Vagina (tissue), 2 donors: ENCODE measurements at places on chromosomes 2 and 18. TPM values are rescaled to one million over a fixed set of nuclear protein-coding genes. Genes with fewer than 3 reads are reported as not detected.

GRCh38 chr2:62415518-62415917, 90.5 kb downstream of the TMEM17 start:
- no peak for DNase-seq

GRCh38 chr18:79046522-79046921, 22.7 kb upstream of the ATP9B start:
- no peak for DNase-seq

- DNase-seq: no peak
Measured at GRCh38 chr18:74251297-74252038, 40.3 kb downstream of the CYB5A start.

DNA sequence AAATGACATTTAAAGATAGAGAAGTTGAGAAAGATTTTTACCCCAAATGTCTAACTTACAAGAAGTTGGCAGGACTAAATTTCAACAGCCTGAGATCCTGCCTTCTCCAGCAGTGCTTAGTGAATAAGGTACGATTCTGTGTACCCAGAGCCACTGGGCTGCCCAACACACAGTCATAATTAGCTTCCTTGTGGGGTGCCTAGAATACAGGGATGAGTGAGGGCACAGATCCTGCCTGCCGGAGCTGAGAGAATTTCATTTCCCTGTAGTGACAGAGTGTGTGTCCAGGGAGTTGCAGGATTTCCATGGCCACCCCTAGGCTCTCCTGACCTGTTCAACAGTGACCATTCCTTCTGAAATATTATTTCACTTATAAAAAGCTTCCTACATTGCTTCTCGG, 27.0 kb downstream of the GREB1 start:
- no peak for DNase-seq

The SPP2 gene
- total RNA-seq: not detected
